Left ventricle myocardium superior (tissue), 1 donor: ENCODE measurements at places on chromosomes 1 and 21. TPM values are rescaled to one million over a fixed set of nuclear protein-coding genes. Genes with fewer than 3 reads are reported as not detected.

GRCh38 chr1:57576756-57577155 lies 152.9 kb upstream of the DAB1 start:
- DNase-seq = no peak

GRCh38 chr1:40983286-40983685 lies 3.8 kb downstream of the CTPS1 start:
- no peak for DNase-seq

GRCh38 chr1:43704838-43705237 lies 2.5 kb upstream of the ST3GAL3 start:
- DNase-seq = no peak

Gene CNR2
- not detected for total RNA-seq

Gene ADCY10
- 0.47 TPM for total RNA-seq

DNA sequence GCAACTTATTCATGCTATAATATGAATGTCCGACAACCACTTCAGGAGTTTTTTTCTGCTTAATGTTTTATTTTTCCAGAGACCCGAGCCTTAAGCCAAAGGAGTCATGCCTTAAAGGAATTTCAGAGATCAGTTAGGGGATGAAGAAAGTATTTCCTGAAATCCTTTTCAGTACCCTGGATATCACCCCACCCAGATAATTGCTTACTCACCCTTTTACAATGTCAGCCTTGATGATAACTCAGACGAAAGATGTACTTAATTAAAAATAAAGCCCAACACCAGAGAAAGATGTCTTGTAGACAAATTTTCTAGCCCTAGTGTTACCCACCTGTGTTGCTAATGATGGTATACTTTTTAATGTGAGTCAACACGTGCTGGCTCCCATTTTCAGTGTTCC lies 124.1 kb downstream of the XCL2 start:
- DNase-seq = no peak
